ENCODE measurements at places on chromosomes 5 and 9.
A peak's percentile ranks its signal among the peaks of the same experiment; 100 is the strongest.

DNA sequence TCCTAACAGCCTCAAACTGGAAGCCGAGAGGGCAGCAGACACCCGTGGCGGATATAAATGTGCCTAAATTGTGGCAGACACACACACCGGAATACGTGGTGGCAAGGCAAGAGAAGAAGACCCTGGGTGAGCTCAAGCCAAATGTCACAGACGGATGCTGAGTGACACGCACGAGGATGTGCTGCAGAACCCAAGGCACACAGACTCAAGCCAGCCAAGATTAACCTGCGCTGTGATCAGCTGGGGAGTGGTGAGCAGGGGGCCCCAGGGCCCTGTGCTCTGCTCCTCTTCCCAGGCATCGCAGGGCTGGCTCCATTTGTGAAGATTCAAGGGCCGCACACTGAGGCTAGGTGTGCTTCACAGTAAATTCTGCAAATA, 16.4 kb downstream of the SEMA4D start:
- no peak for DNase-seq

GRCh38 chr5:10632110-10632761, 68.4 kb downstream of the ANKRD33B start:
- DNase-seq, result peak; percentile 80

DNA sequence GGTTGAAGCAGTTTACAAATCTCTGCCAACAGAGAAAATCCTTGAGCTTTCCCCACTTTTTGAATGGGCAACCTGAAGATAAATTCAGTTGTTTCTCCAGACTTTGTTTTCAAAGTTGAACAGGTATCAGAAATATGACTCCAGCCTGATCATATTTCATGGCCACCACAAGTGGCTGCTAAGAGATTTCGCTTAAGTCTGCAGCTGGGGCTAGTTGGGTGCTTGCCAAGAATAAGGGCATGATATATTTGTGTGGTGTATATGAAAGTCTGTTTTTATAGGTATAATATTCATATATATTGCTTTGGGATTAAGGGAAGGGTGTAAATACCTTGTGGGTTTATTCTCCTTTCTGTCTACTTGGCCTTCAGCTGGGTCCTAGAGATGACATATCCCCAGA, 168.4 kb upstream of the GDNF start:
- no peak for DNase-seq

DNA sequence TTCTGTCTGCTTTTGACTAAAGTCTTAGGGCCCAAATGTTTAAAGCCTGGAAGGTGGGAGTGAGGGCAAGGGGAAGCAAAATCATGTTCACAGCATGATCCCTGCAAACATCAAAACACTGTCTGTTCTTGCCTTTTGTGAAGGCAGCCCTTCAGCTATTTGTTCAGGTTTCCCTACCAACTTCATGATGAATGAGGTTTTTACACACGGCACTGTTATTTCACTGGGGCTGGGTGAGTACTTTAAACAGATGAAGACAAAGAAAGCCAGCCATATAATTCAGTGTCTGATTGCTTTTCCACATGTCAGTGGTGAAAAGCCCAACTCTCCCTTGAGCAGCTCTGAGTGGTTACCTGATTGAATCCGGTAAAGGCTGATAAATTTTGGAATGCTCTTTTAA, 224.7 kb upstream of the GRAMD2B start:
- no peak for DNase-seq

DNA sequence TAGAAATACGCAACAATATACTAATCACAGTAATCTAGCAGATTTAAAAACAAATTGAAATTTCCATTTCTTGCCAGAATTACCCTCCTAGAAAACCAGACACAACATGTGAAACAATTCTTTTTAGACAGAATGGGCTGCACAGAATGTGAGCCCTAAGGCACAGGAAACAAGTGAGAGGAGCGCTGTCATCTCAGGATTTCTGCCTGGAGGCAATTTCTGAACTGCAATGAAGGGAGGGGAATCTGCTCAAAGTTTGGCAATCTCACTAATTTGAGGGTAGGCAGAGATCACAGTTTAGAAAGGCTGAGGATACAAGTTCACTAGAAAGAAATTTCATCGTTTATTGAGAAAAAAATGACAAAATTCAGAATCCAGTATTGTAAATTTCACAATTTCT, 70.3 kb downstream of the INIP start:
- no peak for DNase-seq

DNA sequence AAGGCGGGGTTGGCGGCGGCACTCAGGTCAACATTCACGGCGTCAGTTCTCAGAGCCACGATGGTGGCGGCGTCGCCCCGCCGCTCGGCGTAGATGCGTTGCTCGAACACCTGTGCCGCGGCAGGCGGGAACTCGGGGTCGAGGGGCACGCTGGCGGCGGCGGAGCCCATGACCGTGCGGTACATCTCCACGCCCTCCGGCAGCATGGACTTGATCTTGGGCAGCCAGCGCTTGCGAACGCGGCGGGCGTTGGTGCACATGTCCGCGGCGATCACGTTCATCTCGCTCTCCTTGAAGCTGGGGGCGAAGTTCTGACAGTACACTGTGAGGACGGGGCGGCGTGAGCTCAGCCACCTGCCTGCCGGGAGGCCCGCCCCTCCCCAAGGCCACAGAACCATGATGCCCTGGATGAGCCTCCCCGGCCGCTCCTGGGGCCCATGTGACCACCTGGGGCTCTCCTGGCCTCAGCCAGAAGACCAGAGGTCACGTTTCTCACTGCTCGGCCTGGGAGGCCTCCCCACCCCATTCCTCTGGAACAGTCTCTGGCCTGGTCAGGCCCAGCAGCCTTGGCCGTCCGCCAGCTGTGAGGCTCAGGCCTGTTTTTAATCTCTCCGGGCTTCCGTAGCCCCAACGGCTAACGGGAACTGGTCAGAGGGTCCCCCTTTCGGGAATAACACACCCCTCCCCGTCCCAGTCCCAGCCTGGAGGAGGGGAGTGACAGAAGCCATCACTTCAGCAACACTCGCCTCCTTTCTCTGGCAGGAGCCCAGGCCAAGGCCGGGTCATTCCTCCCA, 50.7 kb upstream of the UBAC1 start:
- no peak for DNase-seq

DNA sequence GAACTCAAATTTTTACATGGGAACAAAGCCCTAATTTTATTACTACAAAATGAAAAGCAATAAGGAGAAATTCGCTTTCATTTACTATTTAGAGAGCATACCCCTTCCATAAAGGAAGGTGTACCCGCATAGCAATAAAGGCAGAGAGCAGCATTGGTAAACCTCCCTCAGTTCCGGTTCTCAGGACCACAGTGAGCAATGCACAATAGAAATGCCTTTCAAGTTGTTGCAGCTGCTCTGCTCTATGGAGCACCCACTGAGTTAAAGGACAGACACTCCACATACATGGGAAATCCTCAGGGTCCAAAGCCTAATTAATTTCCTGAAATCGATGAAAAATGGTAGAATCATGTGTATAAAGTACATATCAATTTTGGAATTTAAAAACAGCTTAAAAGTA, 89.9 kb upstream of the MPDZ start:
- DNase-seq, result no peak

- DNase-seq, result no peak
Measured at GRCh38 chr5:33258553-33258952, 182.2 kb upstream of the TARS1 start.

GRCh38 chr5:164708831-164709230, 1203.4 kb downstream of the MAT2B start:
- DNase-seq, result no peak
